ENCODE measurements at places on chromosomes 7 and 10. TPM values are rescaled to one million over a fixed set of nuclear protein-coding genes. Genes with fewer than 3 reads are reported as not detected.

DNA sequence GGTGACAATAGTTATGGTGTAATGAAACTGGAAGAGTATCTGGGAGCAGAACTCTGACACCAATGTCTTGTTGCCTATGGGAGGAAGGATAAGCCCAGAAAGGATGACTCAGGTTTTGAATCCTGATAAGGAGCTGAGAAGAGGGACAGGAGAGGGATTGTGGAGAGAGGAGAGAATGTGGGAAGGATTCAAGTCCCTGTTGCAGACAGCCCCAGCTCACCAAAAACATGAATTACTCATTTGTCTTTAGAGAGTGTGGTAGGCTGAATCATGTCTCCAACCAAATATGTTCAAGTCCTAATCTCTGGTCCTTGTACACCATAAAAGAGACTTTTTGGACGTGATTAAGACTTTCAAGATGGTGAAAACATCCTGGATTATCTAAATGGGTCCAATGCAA is 206.9 kb upstream of the PHYHIPL start:
- H3K27me3 ChIP-seq, result no peaks in the 10 kb centered on the region
- no peak overlapping the region for H3K4me3 ChIP-seq
- no peaks in the 10 kb centered on the region for H3K4me1 ChIP-seq
- H3K27ac ChIP-seq, result no peak overlapping the region
- DNase-seq, result no peak

DNA sequence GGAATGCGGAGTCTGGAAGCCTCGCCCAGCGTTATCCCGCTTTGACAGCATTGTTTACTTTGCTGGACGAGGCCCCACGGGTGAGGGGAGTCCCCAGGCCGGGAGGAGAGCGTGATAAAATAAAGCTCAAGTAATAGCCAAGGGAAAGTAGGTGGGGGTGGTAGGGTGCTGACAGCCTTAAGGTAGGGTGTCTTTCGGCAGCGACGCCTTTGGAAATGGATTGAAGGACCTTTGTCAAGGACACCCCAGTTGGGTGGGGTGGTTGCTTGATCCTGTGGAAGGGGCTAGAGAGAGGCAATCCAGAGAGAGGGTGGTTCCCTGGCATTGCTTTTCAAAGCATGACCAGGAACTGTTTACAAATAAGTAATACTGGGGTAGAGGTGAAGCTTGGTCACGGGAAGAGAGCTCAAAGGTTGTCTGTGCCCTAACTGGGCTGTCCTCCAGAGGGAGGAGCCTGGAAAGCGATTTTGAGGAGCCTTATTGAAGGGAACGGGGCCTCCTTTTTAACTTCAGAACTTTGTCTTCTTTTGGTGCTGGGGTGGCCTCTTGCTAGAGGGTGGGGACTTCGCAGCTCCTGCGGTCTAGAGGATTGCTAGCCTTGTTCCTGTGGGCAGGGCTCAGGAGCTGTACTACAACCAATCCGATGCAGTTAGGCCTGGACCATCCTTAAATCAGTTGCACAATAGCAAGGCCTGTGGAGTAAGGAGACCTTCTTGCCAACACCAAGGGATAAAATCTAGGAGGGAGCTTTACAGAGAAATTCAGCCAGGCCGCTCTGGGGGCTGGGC is 1.3 kb downstream of the EIF4EBP2 start:
- DNase-seq, result peak; percentile 82
- H3K27ac ChIP-seq, result peak overlapping the region; percentile 93
- H3K27me3 ChIP-seq, result no peaks in the 10 kb centered on the region
- peaks cover 36% of the 10 kb centered on the region for H3K4me1 ChIP-seq
- peaks cover 8% of the 10 kb centered on the region for H3K36me3 ChIP-seq
- peak overlapping the region; percentile 66 for H3K4me3 ChIP-seq

DNA sequence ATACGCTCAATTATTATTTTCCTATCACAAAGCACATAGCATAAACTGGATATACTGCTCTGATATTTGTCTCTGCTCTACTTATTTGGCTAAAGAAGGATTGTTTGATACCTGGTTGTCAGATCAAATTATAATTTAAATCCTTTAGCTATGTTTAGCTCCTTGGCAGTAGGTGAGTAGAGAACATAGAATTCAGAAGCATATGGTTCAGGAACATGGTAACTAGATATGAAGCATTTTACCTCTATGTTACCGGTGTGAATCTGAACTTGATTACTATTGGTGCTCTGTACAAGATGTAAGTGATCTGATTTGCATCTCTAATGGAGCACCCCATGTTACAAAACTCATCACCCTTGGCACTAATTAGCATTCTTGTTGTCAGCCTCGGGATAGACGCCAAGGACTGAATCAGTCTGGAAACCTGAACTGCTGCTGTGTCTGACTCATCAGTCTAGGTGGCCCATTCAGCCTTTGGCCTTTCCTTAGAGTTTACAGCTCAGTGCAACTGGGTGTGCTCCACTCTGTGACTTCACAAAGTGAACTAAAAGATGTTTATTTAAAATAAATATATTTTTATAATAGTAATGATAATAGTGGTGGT is 12.3 kb upstream of the MYPN start:
- no peaks in the 10 kb centered on the region for H3K36me3 ChIP-seq
- no peak overlapping the region for H3K27ac ChIP-seq
- H3K4me1 ChIP-seq, result no peaks in the 10 kb centered on the region
- H3K4me3 ChIP-seq, result no peak overlapping the region
- no peaks in the 10 kb centered on the region for H3K27me3 ChIP-seq

DNA sequence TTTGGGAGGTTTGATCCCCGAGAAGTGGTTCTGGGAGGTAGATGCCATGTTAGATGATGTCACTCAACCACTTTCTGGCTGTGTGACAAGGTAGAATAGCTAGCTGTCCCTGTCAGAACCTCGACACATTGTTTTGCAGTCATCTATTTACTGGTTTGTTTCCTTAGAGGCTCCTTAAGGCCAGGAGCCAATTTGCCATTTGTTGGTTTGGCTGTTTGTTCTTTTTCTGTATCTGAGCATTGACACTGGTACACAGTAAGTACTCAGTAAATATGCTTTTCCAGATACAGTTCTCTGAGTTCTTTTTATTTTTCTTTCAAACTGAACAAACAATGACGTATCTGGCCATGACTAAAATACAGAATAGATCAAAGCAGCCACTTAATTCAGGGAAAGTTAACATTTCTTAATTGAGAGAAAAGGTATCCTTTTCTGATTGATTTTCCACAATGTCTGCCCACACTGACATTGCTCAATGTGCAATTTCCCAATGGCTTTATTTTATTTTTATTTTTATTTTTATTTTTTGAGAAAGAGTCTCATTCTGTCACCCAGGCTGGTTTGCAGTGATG is 121.6 kb downstream of the SPAG6 start:
- H3K4me3 ChIP-seq, result no peak overlapping the region
- H3K27me3 ChIP-seq, result peaks cover 6% of the 10 kb centered on the region
- H3K27ac ChIP-seq, result no peak overlapping the region
- no peaks in the 10 kb centered on the region for H3K36me3 ChIP-seq

DNA sequence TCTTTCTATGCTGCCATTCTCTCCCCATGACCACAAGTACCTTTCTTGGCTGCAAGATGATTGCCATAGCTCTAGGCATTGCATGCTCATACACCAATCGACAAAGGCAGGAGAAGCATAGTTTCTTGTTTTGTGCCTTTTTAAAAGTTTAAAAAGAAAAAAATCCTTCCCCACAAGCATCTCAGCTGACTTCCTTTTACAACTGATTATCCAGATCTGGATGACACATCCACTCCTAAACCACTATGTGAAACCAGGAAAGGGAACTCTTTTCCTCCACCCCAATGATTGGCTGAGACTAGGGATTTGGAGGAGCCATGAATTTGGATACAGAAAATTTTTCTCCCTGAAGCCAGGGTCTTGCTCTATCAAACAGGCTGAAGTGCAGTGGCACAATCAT is 14.5 kb upstream of the LRRC4 start:
- no peak for DNase-seq
- H3K36me3 ChIP-seq, result no peaks in the 10 kb centered on the region
- H3K4me3 ChIP-seq, result no peak overlapping the region
- no peak overlapping the region for H3K27ac ChIP-seq

Gene TRIM50
- 0.20 TPM for total RNA-seq

Gene VPS50
- total RNA-seq, result 30.2 TPM

Gene BHLHA15
- 0.81 TPM for total RNA-seq

GRCh38 chr7:19677180-19677579 is 31.7 kb downstream of the POLR1F start:
- no peak for DNase-seq
- H3K27me3 ChIP-seq, result no peaks in the 10 kb centered on the region
- no peaks in the 10 kb centered on the region for H3K4me1 ChIP-seq
- no peak overlapping the region for H3K27ac ChIP-seq
- no peaks in the 10 kb centered on the region for H3K36me3 ChIP-seq

DNA sequence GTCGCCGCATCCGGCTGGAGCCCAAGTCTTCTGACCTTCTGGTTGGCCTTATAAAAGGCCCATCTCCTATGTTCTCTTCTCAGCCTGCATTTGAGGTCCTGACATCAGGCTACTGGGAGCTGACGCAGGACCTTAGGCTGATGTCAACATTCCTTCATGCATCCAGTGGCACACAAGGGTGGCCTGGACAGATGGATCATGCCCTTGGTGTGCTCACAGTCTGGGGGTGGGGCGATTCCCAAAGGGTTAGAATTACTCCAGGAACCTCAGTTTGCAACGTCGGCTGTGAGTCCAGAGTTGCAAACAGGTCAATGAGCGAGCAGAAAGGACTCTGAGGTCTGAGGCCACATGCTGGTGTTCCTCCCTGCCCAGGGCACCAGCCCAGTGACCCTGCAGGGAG is 8.2 kb upstream of the CLIP2 start:
- H3K27me3 ChIP-seq, result no peaks in the 10 kb centered on the region
- no peak for DNase-seq
- H3K36me3 ChIP-seq, result no peaks in the 10 kb centered on the region
- no peak overlapping the region for H3K4me3 ChIP-seq
- peaks cover 9% of the 10 kb centered on the region for H3K4me1 ChIP-seq
- H3K27ac ChIP-seq, result no peak overlapping the region

DNA sequence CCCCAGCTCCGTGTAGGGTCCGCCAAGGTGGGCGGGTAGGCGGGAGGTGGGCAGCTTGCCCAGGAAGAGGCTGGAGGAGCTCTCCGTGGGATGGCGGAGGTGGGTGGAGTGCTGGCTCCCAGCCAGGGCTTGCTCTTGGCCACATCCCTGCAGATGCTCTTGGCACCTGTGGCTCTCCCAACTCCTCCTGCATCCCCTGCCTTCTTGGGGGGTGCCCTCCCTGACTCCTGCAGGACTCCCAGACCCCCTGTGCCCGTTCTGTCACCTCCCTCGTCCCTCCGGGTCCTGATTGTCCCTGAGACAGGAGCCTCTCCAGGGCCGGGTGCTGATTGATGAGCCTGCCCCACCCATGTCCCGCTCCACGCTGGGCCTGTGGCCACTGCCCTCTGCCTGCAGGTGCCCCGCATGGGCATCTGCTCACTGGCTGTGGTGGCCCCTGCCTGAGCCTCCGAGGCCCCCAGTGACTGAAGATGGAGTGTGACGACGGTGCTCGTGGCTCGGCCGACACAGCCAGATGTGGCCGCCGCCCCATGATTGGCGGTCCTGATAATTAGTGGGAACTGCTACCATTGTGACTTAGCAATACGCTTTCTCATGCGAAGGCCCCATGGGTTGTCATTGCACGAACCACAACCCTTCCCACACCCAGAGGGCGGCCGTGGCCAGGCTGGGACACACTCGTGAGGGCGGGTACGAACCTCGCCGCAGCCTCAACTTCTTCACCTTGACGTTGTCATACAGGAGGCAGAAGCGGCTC is 23.6 kb downstream of the CFAP46 start:
- DNase-seq, result peak; percentile 57
- H3K36me3 ChIP-seq, result no peaks in the 10 kb centered on the region
- no peaks in the 10 kb centered on the region for H3K27me3 ChIP-seq
- no peaks in the 10 kb centered on the region for H3K4me1 ChIP-seq

DNA sequence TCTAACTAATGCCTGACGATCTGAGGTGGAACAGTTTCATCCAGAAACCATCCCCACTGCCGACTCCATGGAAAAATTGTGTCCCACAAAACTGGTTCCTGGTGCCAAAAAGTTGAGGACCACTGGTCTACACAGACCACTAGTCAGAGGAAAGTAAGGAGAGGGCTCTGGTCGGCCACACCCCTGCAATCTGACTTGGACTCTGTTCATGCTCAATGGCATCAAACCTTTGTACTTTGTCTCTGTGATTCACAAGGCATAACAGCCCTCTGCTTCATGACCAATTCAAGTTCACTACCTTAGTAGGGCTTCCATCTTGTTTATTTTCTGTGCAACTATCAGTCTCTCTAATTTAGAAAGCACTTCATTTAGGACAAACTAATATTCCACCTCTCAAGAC is 1.8 kb downstream of the TUBAL3 start:
- no peaks in the 10 kb centered on the region for H3K4me1 ChIP-seq
- no peaks in the 10 kb centered on the region for H3K27me3 ChIP-seq
- no peak overlapping the region for H3K27ac ChIP-seq
- no peak overlapping the region for H3K4me3 ChIP-seq

GRCh38 chr10:98088186-98088971 is 46.1 kb upstream of the R3HCC1L start:
- H3K4me3 ChIP-seq, result no peak overlapping the region
- H3K4me1 ChIP-seq, result no peaks in the 10 kb centered on the region
- no peak for DNase-seq
- H3K36me3 ChIP-seq, result no peaks in the 10 kb centered on the region
- H3K27me3 ChIP-seq, result peaks cover 4% of the 10 kb centered on the region

- peaks cover 54% of the 10 kb centered on the region for H3K4me1 ChIP-seq
- H3K27me3 ChIP-seq, result no peaks in the 10 kb centered on the region
- H3K36me3 ChIP-seq, result peaks cover 67% of the 10 kb centered on the region
- peak overlapping the region; percentile 28 for H3K27ac ChIP-seq
- H3K4me3 ChIP-seq, result peak overlapping the region; percentile 89
Measured at GRCh38 chr7:26197153-26198115, 3.1 kb downstream of the HNRNPA2B1 start.

Gene OR2A12
- total RNA-seq, result not detected

Gene CEP41
- total RNA-seq, result 11.3 TPM

DNA sequence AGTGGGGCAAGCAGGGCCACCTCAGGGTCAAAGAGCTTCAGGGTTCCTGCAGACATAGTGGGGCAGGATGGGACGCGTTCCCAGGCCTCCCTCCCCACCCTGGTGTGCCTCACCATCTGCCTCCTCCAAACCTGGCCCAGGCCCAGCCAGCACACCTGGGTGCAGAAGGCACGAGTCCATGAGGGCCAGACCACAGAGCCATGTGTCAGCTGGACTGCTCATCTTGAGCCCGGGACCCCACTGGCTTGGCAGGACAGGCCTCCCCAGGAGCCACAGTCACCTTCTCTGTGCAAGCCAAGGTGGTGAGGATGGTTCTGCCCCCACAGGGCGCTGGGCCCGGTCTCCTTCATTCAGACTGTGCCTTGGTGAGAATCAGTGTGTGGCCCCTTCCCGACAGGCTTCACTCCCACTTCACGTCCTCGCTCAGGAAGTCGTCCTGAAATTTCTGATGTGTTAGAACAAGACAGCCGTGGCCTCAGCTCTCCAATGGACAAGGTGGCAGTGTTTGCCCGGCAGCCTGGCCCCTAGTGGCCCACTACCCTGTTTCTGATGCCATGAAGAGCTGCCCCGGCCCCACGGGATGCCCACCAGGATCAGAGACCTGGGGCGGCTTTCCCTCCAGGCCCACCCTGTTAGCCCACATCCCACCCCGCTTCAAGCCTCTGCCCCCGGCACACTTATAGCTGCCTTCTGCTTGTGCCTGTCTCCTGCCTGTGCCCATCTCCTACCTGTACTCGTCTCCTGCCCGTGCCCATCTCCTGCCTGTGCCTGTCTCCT is 59.6 kb upstream of the EBF3 start:
- peak; percentile 55 for DNase-seq
- no peaks in the 10 kb centered on the region for H3K4me1 ChIP-seq
- H3K4me3 ChIP-seq, result no peak overlapping the region

Measured in upper lobe of right lung (tissue), 1 donor.